ENCODE measurements at places on chromosomes 3 and 15. TPM values are rescaled to one million over a fixed set of nuclear protein-coding genes. Genes with fewer than 3 reads are reported as not detected.

- no peak for DNase-seq
These were observed 66.3 kb upstream of the SLC25A26 start for GRCh38 chr3:66154444-66154861.

DNA sequence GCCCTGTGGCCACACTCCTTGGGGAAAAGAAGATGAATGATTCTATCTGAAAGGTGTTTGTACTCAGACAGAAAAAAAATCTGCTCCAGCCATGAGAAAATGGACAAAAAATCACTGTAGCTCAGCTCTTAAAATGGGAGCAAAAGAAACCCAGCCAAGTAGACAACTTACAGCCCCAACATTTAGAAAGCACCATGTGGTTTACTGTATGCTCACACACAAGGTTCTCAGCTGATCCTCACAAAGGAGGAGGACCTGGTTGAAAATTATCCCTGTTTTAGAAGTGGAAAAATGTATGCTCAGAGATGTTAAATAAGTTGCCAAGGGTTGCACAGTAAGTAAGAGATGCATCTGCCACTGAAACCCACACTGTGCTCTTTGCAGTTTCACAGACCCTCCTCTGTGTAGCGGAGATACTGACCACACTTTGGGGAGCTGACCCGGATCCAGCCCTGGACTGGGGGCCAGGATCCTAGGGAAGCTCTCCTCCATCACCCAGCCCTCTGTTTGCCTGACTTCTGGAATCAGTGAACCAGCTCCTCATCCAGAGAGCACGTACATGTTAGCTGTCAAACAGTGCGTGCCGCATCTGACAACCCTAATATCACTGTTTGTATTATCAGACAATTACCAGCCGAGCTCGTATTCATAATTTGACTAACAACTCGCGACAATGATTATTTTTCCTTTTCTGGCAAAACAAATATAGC, 32.7 kb upstream of the TPRG1 start:
- no peak for DNase-seq

GRCh38 chr3:4994823-4995499, 15.7 kb downstream of the BHLHE40 start:
- DNase-seq, result peak; percentile 99

DNA sequence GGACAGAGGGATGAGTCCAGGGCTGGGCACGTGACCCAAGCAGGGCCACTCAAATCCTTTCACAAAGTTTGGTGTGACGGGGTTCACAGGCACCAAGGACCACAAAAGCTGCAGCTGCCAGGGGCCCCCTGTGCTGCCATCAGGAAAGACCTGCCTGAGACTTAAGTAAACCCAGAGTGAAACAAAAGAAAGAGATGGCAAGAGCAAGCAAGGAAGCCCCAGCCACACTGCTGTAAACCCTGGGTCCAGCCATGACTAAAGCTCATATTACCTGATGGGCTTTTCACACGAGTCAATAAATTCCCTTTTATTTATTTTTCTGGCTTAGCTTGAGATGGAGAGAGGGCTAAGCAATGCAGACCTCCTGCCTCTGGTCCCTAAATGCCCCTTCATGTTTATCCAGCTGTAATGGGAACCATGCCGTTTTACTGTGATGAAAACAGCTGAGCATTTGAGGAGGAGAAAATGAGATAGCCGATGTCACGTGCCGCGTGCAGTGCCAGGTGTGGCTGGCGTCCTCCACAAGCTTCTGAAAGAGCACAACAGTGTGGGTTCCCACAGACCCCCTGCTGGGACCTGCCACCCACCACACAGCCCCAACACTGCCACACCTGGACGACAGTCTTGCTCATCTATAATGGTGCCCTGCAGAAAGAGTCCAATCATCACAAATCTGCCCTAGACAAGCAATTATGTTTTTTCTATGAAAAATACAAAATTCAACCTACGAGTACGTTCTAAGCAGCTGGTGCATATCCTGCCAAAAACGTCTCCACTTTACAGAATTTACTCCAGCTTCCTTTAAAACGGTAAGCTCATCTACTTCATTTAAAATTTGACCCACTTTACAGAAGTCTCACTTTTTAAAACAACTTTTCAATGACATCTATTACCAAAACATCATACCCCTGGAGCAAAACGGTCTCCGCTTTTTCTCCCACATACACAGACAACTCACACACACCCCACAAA, 34.2 kb downstream of the ADAMTS17 start:
- DNase-seq, result no peak

DNA sequence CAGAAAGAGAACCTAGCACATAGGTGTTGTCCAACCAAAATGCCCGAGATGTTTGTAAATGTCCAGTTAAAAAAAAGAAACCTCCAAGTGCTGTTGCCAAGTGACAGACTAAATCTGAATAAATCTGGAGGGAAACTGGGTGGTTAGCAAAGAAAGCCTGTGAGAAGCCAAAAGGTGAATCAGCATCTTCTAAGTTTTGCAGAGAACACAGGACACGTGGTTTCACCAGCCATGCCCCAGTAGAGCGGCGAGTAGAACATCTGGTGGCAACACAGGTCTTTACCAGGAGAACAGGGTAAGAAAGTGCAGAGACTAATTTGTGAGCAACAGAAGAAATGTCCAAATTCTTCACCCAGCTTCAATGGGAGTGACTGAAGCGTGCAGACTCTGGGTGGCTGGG, 986.0 kb downstream of the ROBO2 start:
- no peak for DNase-seq

DNA sequence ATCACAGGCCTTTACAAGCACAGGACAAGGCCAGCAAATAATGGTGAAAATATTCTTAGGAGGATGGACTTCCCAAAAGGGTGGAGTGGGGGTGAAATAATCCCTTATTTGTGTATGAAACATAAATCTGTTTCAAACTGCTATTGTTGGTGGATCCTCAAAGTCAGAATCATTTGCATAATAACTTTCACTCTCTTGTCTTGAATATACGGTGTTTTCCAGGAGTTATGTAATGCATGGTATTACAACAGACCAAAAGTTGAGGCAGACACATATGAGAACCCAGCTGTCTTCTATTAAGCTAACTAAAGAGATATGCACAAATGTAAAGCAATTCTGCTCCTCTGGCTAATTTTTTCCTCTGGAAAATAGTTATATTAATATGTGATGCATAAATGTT, 57.7 kb downstream of the PRTG start:
- peak; percentile 7 for DNase-seq

- no peak for DNase-seq
These were observed 46.8 kb downstream of the ST6GAL1 start for GRCh38 chr3:186976837-186977750.

GRCh38 chr3:179701176-179701827, 48.5 kb downstream of the USP13 start:
- no peak for DNase-seq

DNA sequence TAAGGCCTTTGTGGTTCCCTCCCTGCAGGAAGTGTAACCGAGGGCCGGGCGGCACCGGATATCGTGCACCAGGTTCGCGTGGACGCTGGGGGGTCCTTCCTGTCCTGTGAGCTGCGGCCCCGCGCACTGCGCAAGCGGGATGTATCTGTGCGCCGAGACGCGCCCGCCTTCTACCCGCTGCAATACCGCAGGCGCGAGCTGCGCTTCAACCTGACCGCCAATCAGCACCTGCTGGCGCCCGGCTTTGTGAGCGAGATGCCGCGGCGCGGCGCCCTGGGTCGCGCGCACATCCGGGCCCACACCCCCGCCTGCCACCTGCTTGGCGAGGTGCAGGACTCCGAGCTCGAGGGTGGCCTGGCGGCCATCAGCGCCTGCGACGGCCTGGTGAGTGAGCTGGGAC, 35.9 kb downstream of the SAXO2 start:
- no peak for DNase-seq

- DNase-seq, result no peak
These were observed 195.5 kb downstream of the BCHE start for GRCh38 chr3:165641569-165642310.

DNA sequence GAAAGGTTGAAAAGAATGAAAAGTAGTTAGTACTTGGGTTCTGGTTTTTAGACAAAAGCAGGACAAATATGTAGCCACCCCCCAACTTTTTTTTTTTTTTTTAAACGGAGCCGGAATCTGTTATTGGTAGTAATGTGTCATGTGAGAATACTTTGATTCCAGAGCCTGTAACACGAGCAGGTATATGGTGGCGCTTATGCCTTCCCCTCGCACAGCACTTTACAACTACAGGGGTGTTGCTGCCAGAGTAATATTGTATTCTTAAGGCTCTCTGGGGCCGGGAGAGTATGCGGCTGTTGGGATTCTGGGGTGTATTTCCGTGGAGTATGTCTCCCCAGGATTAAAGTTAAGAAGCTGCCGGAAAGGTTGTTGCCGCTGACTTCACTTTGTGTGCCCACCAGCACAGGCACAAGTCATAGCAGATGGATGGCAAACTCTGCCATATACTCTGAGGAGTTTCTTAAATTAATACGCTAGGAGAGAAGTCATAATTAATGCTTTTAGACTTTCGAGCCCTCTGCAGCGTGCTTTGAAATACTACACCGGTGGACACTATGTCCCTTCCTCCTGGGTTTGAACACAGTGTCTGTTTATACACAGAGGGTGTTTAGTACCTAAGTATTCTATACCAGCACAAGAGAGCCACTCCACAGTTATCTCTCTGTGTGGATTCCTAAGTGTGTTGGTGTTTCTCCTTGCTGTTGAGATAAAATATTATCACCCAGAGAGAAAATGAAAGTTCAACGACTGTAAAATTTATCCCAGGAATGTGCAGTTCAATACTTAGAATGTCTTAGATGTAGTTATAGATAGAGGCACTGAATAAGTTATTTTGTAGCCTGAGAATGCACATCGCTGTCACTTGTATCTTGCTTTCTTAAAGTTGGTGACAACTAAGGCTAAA, 1.4 kb downstream of the MBNL1 start:
- peak; percentile 61 for DNase-seq

- peak; percentile 59 for DNase-seq
These were observed 50.3 kb upstream of the SNRK start for GRCh38 chr3:43236008-43236407.

DNA sequence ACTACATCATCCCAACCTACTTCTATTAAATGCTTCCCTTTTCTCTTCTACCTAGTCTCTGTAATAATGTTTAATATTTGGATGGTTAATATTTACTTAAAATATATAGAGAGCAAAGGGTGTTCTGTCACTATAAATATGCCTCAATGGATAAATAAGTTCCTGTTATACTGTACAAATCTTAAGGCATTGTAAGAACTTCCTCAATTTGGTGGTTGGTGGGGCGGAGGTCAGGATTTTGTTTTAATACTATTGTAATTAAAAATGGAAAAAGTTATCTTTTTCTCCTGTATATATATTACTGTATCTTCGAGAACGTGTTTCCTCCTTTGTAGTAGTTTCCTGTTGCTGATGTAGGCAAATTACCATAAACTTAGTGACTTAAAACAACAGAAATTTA, 41.5 kb downstream of the SPRED1 start:
- no peak for DNase-seq

TMEM212 gene
- polyA plus RNA-seq, result not detected

AADACL2 gene
- polyA plus RNA-seq, result not detected

CAPN7 gene
- polyA plus RNA-seq, result 12.9 TPM

RAD54L2 gene
- 8.2 TPM for polyA plus RNA-seq

BTLA gene
- not detected for polyA plus RNA-seq

Data from mammary epithelial cell (primary cell).